Activated CD8-positive, alpha-beta memory T cell treated with anti-CD3 and anti-CD28 coated beads for 1 hour (primary cell): ENCODE measurements at places on chromosomes 6 and 20.

GRCh38 chr6:79127660-79128059 lies 49.6 kb upstream of the PHIP start:
- DNase-seq, result no peak

- DNase-seq, result no peak
Measured at GRCh38 chr6:154491567-154492470, 18.7 kb downstream of the CNKSR3 start.

DNA sequence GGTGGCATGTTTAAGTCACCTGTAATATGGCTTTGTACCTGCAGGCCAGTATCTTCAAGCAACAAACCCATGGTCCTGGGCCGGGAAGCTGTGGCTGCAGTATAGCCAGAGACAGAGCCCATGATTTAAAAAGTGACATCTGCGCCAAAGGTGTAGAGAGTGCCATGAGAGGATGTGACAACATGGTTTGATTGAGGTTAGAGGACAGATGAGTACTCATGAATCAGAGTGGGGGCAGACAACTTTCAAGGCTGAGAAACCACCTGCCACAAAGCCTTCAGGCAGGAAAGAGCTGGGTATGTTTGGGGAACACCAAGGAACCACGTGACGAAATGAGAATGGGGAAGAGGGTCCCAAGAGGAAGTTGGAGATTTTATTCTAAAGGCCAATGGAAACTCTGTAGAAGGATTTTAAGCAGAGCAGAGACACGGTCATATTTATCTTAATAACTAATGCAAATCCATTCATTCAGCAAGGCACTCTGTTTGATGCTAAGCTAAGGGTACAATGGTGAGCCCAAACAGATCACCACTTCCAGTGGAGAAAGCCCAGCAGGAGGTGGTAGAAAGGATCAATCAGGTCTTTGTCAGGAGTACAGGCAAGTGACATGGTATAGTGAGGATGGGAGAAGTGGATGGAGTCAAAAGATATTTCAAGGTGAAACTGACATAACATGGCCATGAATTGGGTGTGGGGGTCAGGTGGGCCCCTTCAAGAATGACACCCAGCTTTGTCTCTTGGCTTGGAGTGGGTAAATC lies 3.4 kb upstream of the MICAL1 start:
- no peak for DNase-seq

DNA sequence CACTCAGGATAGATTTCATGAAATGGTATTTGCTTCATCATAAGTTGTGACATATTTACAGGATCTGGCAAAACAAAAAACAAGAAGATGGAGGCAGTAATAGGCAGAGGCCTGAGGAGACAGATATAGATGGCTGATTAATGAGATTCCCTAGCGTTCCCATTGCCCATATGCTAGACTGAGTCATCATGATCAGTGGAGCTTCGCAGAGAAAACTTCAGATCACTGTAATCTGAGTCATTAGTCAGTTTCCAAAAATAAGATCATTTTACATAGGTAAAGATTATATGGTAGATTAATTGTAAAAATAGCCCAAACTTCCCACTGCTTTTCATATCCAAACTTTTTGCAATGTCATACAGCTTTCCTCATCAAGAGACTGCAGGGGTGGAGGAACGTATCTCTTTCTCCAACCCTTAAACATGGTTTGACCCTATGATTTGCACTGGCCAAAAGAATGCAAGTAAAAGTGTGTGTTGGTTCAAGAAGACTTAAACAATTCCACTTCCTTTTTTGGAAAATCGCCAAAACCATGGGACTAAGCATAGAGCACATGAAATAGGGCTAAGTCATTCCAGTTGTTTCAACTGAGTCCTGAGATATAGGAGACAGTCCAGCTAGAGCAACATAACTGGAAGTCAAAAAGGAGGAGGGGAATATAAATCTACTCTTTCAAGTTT lies 626.0 kb downstream of the RNF144B start:
- no peak for DNase-seq

GRCh38 chr20:3255728-3256127 lies 16.7 kb upstream of the SLC4A11 start:
- DNase-seq, result no peak

DNA sequence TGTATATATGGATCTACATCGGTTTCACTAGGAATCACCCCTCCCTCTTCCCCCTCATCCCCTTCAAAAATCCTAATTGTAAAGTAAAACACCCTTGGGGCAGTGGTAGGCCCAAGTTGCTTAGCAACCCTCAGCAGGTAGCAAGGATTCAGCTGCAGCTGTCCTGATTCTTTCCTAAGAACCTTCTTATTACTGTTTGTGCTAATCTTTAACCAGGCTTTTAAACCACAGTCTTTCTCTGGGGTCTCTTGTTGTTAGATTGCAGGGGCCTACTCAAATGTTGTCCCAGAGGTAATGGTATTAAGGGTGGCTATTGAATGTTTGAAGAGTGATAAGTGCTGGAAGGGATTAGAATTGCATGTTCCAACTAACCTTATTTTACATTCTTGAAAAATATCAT lies 46.4 kb downstream of the PRL start:
- no peak for DNase-seq

GRCh38 chr6:4751823-4752464 lies 24.3 kb upstream of the CDYL start:
- DNase-seq, result no peak

DNA sequence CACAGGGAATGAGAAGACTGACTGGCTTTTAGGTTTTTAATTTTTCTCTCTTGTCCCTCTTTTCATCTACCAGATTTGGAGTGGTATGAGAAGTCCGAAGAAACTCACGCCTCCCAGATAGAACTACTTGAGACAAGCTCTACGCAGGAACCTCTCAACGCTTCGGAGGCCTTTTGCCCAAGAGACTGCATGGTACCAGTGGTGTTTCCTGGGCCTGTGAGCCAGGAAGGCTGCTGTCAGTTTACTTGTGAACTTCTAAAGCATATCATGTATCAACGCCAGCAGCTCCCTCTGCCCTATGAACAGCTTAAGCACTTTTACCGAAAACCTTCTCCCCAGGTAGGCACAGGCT lies 644 bp downstream of the MAD2L1BP start:
- no peak for DNase-seq

DNA sequence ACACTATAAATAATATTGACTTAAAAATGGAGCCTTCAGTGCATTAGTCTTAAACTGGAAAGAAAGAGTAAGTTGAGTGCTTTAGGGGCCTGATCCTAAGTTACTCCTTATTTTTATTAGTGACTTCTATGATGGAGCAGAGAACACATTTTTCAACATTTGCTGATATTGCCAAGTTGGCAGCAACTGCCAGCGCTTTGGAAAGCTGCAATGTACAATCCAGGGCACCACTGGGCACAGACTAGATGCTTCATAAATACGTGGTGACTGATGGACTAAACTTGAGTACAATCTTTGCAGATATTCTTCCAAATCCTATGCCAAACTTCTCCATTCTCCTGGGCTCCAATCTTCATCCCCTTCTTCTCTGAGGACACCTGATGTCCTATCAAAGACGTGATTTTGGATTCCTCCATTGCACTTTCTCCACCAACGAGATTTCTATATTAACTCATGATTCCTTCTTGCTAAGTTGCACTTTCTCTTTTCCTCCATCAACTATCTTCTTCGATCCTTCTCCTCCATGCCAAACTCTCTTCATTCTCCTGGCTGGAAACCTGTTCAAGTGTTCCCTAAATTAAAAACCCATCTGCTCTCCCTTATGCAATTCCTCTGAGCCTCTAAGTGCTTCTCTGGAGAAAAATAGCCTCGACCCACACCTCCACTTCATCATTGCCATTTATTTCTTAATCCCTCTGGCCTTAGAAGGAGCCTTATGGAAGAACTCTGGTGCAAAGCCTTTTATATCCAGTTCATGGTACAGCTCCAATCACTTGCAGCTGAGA lies 28.5 kb upstream of the PAK5 start:
- DNase-seq, result no peak

DNA sequence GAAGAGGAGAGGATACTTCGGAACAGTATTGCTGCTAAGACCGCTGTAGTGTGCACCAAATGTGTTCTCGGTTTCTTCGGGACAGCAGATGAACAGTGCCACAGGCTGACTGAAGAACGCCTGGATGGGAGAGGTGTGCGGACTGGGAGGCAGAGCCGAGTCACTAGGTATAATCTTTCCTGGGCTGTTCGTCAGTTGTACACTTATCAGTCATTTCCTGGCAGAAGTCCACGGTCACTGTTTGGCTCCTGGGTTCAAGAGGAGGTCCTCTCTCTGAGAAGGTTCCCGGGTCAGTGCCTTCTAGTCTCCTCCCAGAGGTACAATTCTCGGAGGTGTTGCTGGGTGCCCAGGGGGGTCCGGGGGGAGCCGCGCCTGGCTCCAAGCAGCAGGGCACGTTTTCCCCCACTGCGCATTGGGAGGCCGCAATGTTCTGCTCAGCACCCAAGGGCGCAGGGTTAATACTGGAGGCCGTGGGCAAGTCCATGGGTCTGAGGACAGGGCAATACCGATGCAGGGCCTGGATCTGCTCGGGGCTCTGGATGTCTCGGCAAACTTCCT lies 38.1 kb downstream of the GJA10 start:
- DNase-seq, result no peak

DNA sequence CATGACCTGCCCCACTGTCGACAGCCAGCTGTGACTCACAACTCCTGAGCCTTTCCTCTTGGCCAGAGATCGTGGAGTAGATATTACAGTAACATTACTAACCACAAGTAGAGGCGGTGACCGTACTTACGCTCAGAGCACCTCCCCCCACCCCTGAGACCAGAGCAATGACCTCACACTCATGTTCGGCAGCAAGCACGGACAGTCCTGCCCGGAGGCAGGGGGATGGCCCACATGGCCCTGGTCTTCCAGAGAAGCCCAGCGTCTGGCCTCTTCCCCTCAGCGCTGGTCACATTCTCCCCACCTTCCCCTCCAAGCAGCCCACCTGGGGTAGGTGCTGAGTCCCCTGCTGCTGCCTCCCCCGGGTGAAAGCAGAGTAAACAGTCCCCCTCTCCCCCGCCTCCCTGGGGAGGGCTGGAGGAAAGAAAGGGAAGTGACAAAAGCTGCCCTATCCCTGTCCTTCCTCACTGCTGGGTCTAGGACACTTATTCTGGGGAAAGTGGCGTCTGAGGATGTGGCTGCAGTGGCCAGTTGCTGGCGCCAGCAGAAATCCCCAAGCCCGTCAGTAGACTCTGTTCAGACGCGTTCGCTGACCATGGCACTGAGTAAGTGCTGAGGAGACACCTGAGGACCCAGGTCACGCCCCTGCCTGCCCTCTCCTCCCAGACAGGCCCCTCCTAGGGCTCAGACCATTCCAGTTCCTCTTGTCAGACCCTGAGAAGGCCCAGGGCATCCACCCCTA lies 68.5 kb downstream of the MRPL14 start:
- DNase-seq, result no peak

- DNase-seq, result no peak
Measured at GRCh38 chr6:123207967-123208510, 212.0 kb downstream of the CLVS2 start.

- DNase-seq, result no peak
Measured at GRCh38 chr6:3228771-3229565, 1.5 kb upstream of the TUBB2B start.

- DNase-seq, result no peak
Measured at GRCh38 chr6:134447883-134448387, 130.0 kb upstream of the SGK1 start.

GRCh38 chr6:154791556-154792317 lies 58.5 kb downstream of the SCAF8 start:
- no peak for DNase-seq

DNA sequence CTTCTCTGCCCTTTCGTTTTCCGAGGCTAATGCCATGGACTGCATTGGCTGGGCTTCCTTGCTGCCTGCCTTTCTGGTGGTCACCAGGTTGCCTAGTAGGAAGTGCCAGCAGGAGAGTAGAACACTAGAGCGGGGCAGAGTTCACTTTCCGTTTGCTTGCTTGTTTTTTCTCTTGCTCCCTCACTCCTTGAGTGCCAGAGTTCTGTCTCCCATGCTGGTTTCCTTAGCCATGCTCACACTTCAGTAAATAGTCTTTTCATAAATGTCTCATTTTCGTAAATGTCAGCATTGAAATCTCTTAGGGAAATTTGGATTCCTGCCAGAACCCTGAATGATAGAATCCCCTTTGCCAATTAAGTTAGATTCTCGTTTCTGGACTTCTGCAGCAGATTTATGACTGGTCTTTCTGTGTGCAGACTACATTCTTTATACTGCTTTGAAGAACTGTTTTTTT lies 63.9 kb downstream of the FAM83B start:
- no peak for DNase-seq

GRCh38 chr6:149480502-149481280 lies 4.1 kb downstream of the ZC3H12D start:
- no peak for DNase-seq

DNA sequence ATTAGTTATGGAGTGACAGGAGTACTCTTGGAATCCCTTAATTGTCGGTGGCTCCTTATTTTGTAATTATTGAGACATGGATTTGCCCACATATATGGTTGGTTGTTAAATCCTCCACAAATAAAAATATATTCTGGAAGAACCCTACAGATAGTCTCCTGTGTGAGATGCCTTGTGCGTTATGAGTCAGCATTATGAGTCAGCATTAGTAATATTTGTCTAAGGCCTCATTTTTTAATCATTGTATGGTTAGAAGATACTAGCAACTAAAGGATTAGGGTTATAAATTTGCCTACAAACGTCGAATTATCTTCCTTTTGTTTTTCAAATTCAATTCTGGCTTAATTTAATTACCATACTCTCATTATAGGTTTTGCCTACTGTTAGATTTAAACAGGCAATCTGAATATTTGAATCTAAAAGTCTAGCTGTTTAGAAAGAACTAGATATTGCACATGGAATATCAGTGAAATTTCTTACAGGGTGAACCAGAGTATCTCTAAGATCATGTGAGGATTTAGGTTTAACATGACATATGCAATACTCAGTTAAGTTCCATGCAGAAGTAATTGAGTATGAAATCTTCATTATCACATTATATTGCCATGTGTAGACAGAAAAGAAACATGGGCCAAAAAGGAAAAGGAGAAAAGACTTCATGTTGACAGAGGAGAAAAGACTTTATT lies 5.9 kb downstream of the C6orf58 start:
- no peak for DNase-seq

DNA sequence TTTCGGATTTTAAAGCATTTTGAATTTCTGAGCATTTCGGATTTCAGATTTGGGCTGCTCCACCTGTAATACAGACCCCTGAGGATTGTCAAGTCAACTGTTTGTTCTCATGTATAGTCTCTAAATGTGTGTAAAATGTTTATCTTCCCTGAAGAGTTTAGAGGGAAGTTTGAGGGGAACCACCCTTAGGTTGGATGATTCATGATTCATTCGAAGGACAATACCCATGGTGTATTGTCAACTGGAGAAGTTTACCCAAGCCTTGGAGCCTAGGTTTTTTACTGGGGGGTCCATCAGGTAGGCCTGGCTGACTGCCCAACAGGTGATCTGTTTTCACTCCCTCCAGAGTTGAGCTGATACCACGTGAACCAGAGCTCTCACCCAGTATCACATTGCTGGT lies 18.9 kb downstream of the GSTA4 start:
- no peak for DNase-seq

DNA sequence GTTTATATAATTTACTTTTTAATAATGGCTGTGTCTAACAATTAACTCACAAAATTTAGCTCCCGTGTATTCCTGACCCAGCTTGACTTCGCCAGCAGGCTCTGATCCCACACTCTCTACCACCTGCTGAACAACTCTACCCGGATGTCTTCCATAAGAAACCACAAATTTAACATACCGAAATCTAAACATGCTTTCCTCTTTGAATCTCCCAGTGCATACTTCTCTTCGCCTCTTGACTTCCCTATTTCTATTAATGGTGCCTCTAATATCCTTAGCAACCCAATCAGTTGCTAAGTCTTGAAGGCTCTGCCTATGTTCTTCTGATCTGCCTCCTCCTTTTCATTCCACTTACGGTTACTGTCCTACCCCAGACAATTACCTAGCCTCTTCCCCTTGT lies 4.6 kb upstream of the MYB start:
- DNase-seq, result no peak
